H1 (cell line): ENCODE measurements at places on chromosomes 1 and 21. TPM values are rescaled to one million over a fixed set of nuclear protein-coding genes. Genes with fewer than 3 reads are reported as not detected.

Gene RAB3B
- 36.8 and 37.3 TPM in 2 replicates for total RNA-seq

Gene DAB1
- 9.9 and 11.8 TPM in 2 replicates for total RNA-seq

Gene ADGRL4
- 0.48 and 0.60 TPM in 2 replicates for total RNA-seq

Gene ERICH3
- not detected in 2 replicates for total RNA-seq

Gene ASPM
- 48.8 and 50.3 TPM in 2 replicates for total RNA-seq

Gene S100A14
- total RNA-seq: 1.4 and 1.5 TPM in 2 replicates

Gene GBP7
- not detected in 2 replicates for total RNA-seq

Gene VASH2
- total RNA-seq: 184 and 187 TPM in 2 replicates

Gene OR10Z1
- not detected in 2 replicates for total RNA-seq

Gene TCHH
- total RNA-seq: 0.06 and 0.07 TPM in 2 replicates

Gene SLC1A7
- total RNA-seq: not detected in 2 replicates

Gene PLA2G4A
- total RNA-seq: 1.4 and 1.8 TPM in 2 replicates

Gene TRNP1
- 51.6 and 51.7 TPM in 2 replicates for total RNA-seq

Gene AGO1
- total RNA-seq: 71.2 and 73.7 TPM in 2 replicates

Gene LRRC39
- 0.38 and 0.39 TPM in 2 replicates for total RNA-seq

Gene RGL1
- 2.4 TPM in 2 replicates for total RNA-seq

Gene TUFT1
- total RNA-seq: 10.1 and 10.4 TPM in 2 replicates

Gene VSIG8
- total RNA-seq: not detected in 2 replicates

Gene CFHR5
- not detected in 2 replicates for total RNA-seq

Gene COPA
- total RNA-seq: 115 TPM in 2 replicates
